Thymus (tissue), 14 donors: ENCODE measurements at places on chromosomes 13 and 19. TPM values are rescaled to one million over a fixed set of nuclear protein-coding genes. Genes with fewer than 3 reads are reported as not detected.

GRCh38 chr19:34618410-34618809, 58.5 kb downstream of the SCGB2B2 start:
- DNase-seq: no peak

GRCh38 chr13:26679411-26680122, 81.0 kb downstream of the GPR12 start:
- DNase-seq: no peak

GRCh38 chr19:12450844-12451243, 10.0 kb upstream of the ZNF443 start:
- no peak for DNase-seq

DNA sequence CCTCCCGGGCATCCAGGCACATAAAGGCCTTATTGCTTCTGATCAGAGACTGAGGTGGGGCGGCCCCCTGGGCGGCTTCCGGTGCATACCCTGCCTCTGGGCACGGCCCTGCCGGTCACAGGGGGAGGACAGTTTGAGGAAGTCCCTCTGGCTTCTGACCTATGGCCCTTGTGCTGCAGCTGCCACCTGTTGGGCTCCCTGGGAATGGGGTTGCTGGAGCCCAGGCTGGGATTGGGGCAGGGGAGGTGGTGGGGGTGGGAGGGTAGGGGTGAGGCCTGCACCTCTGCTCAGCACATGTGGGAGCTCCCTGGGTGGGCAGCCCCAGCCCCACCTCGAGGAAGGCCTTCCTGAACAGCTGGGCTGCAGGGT, 10.7 kb downstream of the ANO8 start:
- no peak for DNase-seq

GRCh38 chr13:45737571-45738017, 35.5 kb downstream of the CBY2 start:
- no peak for DNase-seq

- no peak for DNase-seq
Measured at GRCh38 chr13:43030548-43030947, 7.2 kb downstream of the DNAJC15 start.

DNA sequence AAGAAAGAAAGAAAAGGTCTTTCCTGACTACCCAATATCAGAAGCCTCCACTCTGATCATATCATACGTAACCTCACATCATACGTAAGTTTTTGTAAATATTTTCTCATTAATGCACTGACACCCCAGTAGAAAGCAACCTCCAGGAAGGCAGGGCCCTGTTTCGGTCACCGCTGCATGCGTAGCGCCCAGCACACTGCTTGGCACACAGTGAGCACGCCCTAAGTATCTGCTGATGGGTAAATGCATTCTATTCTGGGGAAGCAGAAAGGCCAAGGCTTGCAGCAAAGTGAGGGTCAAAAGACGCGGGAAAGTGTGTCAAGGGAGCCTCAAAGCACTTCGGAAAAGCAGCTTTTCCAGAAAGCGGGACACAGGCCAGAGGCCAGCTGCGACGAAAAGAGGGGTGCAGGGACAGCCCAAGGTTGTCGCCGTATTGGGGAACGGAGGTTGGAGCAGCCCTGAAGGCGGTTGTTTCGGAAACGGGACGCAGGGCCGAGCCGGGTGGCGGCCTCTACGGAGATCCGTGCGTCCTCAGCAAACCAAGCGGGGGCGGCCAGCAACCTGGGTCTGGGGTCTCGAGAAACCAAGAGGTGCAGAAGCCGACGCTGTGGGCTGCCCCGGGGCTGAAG, 463 bp downstream of the SUGP1 start:
- DNase-seq: no peak

DNA sequence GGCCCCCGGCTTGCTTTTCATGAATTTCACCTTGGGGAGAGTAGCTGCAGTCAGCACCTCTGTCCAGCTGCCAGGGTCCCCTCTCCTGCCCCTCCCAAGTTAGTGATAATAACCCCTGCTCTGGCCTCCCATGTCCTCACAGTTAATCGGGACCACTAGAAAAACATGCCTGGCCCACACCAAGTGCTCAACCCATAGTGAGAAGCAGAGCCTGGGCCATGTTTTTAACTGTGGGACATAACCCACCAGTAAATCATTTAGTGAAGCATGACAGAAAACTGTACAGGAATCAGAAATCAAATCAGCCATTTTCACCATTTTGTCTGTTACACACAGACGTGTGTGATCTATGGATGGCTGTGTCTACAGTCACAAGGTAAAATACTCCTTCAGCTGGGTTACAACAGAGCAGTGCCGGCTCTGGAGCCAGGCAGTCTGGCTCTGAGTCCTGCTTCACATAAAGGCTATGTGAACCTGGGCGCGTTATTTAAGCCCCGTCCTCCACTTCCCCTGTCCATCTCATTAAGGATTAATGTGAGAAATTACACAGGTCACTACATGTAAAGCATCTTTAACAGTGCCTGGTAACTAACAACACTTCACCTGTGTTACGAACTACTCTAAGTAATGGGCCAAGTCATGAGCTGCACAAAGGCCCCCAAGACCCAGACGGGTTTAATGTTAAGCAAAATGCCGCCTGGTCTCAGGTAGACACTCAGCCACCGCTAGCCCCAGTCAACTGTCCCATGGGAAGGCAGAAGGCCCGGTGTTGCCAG, 7.6 kb upstream of the ECH1 start:
- no peak for DNase-seq

GRCh38 chr13:76600081-76600480, 286.1 kb downstream of the KCTD12 start:
- no peak for DNase-seq

DNA sequence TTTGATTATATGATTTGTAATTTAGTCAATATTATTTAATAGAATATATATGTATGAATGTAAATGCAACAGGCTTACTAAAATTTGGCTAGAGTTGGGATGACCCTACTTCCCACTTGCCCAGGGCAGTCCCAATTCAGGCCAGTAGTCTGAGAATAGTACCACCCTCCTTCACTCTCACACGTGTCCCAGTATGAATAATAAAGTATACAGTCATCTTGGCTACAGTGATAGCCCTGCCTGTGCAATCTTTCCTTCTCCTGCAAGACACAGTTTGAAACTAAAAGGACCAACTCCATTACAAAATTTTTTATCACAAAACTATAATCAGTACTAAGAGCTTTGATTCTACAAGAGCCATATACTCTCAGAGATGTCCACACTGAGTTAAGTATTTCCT, 76.2 kb downstream of the SACS start:
- DNase-seq: no peak

GRCh38 chr19:16077984-16078758, 1.9 kb downstream of the TPM4 start:
- no peak for DNase-seq

DNA sequence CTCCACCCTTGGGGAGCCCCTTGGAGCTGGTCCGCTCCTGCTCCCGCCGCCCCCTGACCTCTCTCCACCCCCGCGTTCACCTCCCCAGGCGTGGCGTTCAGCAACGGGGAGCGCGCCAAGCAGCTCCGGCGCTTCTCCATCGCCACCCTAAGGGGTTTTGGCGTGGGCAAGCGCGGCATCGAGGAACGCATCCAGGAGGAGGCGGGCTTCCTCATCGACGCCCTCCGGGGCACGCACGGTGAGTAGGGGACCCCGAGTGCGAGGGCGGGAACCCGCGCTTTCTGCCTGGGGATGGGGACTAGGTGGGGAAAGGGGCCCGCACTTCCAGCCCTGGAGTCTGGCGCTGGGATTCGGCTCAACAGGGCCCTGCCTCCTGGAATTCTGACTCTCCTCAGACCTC, 1.7 kb downstream of the CYP2A13 start:
- no peak for DNase-seq

DNA sequence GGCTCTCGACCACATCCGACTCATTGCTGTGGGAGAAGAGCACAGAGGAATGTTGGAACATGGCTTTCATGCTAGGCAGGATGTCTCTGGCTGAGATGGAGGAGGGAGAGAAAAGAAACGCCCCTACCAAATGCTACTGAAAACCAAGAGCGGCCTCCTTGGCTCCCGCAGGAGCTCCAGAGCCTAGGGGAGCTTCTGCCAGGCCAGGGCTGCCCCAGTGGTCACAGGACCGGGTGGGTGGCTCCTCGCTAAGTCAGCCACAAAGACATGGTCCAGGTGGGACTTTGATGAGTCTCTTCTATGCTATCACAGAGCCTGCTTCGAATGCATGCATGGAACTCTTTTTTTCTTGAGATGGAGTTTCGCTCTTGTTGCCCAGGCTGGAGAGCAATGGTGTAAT, 6.7 kb downstream of the LONP1 start:
- DNase-seq: no peak

GRCh38 chr13:94112227-94112626, 367.3 kb downstream of the DCT start:
- DNase-seq: no peak

DNA sequence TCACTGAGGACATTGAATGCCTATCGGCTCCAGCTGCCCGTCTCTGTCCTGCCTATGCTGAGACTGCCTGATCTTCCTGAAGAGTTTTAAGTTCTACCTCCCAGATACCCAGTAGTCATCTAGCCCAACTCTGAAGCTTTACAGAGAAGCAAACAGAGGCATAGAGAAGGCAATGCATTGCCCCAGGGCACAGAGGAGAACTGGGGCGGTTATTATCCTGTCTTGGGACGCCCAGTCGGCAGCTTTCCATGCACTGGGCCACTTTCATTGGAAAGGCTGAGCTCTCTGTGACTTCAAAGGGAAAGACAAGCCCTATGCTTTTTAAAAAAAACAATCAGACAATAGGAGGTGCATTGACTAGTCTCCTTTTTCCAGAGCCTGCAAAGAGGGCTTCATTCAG, 71.6 kb downstream of the HSPH1 start:
- DNase-seq: no peak

DNA sequence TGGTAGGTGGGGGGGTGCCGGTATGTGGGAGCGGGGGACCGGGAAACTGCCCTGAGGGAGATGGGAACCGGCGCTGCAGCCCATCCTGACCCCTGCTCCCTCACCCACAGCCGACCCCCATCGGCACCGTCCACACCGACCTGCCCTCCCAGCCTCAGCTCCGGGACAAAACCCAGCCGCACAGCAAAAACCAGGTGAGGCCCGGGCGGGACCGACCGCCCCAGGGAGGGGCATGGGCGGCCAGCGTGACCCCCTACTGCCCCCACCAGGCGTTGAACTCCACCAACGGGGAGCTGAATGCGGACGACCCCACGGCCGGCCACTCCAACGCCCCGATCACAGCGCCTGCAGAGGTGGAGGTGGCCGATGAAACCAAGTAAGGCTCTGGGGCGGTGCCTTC, 35.9 kb downstream of the BTBD2 start:
- no peak for DNase-seq

DNA sequence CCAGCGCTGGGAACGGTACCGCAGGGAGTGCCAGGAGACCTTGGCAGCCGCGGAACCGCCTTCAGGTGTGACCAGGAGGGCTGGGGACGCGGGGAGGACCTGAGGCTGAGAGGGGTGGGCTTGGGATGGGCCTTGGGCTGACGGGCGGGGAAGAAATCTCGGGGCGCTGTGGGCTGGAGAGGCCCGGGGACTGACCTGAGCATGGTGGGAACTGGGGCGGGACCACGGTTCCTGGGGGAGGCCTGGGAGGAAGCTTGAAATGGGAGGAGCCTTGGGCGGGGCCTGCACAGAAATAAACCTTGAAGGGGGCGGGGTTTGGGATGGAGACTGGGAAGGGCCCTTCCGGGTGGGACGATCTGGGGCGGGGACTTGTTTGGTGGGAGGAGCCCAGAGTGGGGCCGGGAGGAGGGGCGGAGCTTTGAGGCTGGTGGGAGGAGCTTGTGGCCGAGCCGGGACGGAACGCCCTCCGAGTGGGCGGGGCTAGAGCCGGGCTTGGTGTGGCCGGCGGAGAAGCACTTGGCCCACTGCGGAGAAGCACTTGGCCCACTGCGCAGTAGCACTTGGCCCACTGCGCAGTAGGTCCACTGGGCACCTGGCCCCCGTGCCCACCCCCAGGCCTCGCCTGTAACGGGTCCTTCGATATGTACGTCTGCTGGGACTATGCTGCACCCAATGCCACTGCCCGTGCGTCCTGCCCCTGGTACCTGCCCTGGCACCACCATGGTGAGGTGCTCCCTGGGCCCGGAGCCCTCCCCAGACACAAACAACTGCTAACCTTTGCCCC, 2.8 kb downstream of the GIPR start:
- no peak for DNase-seq

DNA sequence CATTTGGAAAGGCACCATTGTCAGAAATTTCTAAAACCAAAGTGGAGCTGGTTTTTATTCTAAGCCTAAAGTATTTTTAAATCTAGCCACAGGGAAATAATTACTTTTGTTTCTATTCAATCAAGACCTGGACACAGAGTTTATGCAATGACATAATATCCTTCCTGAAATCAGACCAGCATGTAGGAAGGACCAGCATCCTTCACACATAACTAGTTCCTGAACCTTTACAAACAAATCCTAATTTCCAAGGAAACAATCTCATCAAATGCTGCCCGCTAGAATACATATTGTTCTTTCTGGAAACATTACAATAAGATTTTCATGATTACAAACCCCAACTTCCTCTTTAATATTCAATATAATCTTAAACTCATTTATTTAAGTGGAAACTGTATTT, 1.5 kb downstream of the STARD13 start:
- no peak for DNase-seq

GRCh38 chr13:26965952-26966700, 205.5 kb downstream of the USP12 start:
- DNase-seq: no peak

CBARP gene
- total RNA-seq: 0.09 TPM

MIPEP gene
- 13.2 TPM for total RNA-seq

CGB2 gene
- total RNA-seq: not detected

ZNF100 gene
- total RNA-seq: 14.7 TPM

DMKN gene
- 23.2 TPM for total RNA-seq

SERPINE3 gene
- total RNA-seq: 0.05 TPM

DNAAF3 gene
- total RNA-seq: 0.24 TPM
